NCI-H187 (cell line): ENCODE measurements at places on chromosomes 1 and 21.

GRCh38 chr1:205371871-205372660 is 15.3 kb upstream of the KLHDC8A start:
- DNase-seq: no peak

DNA sequence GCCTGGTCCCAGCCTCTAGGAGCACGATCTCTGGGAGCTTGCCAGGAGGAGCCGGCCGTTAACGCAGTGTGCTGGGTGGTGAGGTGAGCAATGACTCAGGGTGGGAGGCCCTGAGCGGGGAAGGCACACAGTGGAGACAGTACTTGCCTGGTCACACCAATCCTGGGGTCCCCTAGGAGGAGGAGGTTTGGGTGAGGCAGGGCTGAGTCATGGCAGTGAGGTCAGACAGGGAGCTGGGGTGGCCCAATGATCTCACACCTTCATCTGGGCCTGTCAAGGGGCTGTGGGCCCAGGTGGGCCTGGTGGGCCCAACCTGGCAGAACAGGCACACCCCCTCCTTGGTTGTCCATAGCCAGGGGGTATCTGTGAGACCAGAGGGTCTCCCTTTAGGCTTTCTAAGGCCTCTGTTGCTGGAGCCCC is 8.6 kb upstream of the EDN2 start:
- no peak for DNase-seq

DNA sequence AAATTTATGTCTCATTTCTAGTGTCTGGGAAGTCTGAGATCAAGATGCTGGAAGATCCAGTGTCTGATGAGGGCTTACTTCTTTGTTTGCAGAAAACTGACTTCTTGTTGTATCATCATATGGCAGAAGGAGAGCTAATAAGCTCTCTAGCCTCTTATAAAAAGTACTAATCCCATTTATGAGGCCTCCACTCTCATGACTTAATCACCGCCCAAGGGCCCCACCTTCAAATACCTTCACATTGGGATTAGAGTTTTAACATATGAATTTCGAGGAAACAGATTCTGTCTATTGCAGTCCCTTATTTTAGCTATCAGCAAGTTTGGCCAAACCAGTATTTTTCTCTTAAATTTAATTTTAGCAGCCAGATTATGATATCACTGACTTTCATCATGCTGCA is 150.2 kb upstream of the TMPRSS15 start:
- no peak for DNase-seq

GRCh38 chr1:9903801-9904527 is 6.1 kb downstream of the CTNNBIP1 start:
- DNase-seq: no peak

- DNase-seq: no peak
Measured at GRCh38 chr1:218394416-218394815, 49.3 kb downstream of the TGFB2 start.

- DNase-seq: no peak
Measured at GRCh38 chr1:12467570-12468286, 150.3 kb downstream of the DHRS3 start.

GRCh38 chr1:62508187-62508758 is 71.4 kb downstream of the USP1 start:
- no peak for DNase-seq

DNA sequence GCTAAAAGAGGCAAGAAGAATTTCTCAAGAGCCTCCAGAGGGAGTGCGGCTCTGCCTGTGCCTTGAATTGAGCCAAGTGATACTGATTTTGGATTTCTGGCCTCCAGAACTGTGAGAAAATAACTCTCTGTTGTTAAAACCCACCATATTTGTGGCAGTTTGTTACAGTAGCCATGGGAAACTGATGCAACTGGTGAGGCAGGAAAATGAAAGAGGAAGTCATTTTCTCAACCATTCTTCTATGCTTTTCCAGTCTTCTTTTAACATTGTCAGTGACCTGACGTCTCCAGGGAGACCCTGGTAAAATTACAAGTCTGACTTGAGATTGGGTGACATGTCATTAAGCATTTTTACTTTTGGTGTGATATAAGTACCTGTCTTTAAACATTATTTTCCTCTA is 5.8 kb downstream of the OR6P1 start:
- DNase-seq: no peak

GRCh38 chr1:17744666-17745478 is 10.3 kb upstream of the ACTL8 start:
- no peak for DNase-seq

DNA sequence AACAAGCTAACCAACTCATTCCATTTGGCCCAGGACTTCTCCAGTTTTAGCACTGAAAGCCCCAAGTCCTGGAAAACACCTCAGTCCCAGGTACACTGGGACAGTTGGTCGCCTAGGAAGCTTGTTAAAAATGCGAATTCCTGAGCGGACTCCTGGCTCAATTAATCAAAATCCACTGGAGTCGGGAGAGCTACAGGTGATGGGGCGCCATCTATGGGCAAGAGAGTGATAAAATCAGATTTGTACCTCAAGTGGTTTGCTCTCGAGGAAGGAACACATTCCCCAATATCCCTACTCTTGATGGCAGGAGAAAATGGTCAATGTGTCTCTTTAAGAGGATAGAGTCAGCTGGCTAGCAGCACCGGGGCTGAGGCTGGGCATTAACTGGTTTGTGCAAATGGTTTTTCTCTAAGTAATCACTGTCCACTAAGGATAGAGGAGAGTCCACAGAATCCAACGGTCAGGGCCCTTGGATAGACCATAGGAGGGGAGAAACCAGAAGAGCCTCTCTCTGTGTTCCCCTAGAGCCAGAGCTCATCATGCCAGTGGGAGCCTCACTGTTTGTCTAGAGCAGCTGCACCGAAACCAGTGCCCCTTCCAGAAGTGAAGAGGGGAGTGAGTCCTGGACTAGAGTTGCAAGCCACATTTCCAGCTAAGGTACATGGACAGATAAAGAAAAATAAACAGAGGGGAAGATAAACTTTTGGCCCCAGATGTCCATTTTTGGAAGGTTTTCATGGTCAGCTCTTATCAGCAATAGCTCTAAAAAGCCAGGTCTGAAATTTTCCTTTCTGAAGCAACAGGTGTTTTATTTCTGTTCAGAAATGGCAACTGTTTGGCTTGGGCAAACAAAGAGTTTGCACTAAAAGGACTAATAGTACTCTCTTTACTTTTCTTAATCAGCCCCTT is 148.5 kb downstream of the TENT5C start:
- DNase-seq: peak; percentile 71

- DNase-seq: no peak
Measured at GRCh38 chr1:113141650-113142473, 68.9 kb downstream of the LRIG2 start.

- DNase-seq: no peak
Measured at GRCh38 chr21:36569511-36569910, 89.6 kb upstream of the CLDN14 start.

- no peak for DNase-seq
Measured at GRCh38 chr1:94823116-94823515, 3.0 kb downstream of the SLC44A3 start.

DNA sequence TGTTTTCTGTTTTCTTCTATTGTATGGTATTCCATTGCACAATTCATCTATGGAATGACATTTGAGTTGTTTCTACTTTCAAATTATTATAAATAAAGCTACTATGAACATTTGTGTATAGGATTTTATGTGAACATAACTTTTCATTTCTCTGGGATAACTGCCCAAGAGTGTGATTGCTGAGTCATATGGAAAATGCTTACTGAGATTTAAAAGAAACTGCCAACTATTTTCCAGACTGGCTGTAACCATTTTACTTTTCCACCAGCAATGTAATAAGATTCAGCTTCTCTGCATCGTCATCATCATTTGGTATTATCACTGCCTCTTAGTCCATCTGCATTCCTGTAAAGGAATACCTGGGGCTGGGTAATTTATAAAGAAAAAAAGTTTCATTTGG is 779.6 kb upstream of the PRMT6 start:
- no peak for DNase-seq

GRCh38 chr1:3657096-3657475 is 4.8 kb downstream of the TP73 start:
- no peak for DNase-seq

- DNase-seq: no peak
Measured at GRCh38 chr1:98690576-98690975, 29.1 kb downstream of the SNX7 start.

GRCh38 chr21:43027846-43028731 is 47.5 kb downstream of the CBS start:
- no peak for DNase-seq
